Tibial nerve (tissue), 4 donors: ENCODE measurements at places on chromosomes 3 and 15. TPM values are rescaled to one million over a fixed set of nuclear protein-coding genes. Genes with fewer than 3 reads are reported as not detected.

Gene SPRED1
- 35.0 TPM for total RNA-seq

Gene ITGA11
- 7.0 TPM for total RNA-seq

Gene SRGAP3
- 13.6 TPM for total RNA-seq

Gene TRIM59
- total RNA-seq, result 0.42 TPM

Gene DAPK2
- 59.4 TPM for total RNA-seq

Gene IRAK2
- 5.3 TPM for total RNA-seq

Gene GABRB3
- not detected for total RNA-seq

Gene HESX1
- total RNA-seq, result 3.6 TPM

DNA sequence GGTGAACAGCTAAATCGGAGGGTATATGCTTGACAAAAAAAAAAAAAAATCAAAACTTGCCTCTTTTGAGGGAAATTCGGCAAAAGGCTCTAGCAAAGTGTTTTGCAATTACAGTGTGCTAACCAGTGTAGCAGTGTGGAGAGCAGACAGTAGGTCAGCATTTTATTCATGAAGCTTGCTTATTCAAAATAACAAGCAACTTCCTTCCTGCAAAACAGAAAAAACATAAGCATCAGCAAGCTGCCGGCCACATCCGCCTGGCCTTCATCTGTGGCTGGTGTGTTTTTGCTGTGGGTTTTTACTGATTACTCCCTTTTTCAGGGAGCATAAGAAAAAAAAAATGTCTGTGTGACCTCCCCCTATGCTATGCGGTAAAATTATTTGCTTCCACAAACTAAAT, 434.1 kb downstream of the OCA2 start:
- no peak for DNase-seq

DNA sequence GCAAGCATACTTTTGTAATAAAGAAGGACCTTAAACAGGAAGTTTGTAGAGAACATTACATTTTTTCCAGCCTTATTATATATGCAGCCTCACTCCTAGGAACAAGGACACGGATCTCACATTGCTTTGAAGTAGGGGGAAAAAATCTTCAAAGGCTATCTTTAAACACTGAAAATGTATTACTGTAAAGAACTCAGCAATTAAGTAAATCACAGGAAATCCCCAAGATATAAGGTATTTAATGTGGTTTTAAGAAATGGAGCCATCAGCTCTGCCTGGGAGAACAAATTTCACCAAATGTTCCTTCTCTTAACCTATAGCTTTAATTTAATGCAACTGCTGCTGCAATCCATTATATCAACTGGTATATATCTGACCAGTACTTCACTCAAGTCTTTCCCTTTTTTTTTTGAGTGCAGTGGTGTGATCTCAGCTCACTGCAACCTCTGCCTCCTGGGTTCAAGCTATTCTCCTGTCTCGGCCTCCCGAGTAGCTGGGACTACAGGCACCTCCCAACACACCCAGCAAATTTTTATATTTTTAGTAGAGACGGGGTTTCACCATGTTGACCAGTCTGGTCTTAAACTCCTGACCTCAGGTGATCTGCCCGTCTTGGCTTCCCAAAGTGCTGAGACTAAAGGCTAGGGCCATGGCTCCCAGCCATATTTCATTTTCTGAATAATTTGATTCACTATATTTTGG, 2.8 kb downstream of the BTLA start:
- DNase-seq, result no peak

- peak; percentile 24 for DNase-seq
Observed at GRCh38 chr15:77497110-77497737, 76.5 kb downstream of the HMG20A start.

GRCh38 chr15:80503319-80503952, 99.3 kb downstream of the ARNT2 start:
- no peak for DNase-seq

DNA sequence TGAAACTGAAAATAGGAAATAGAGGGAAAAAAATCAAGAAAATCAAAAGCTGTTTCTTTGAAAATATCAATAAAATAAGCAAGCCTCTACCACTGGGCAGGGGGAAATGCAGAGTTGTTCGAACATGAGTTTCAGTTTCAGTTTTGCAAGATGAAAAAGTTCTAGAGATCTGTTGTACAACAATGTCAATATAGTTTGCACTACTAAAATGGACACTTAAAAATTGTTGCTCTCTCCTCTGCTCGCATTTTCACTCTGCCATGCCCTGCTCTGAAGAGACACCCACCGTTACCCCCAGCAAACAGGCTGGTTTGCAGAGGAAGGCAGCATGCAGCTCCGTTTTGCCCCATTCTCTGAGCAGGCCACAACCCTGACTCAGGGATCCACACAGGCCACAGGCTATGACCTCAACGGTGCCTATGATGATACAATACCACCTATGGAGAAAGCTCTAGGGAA, 64.5 kb downstream of the ZNF148 start:
- no peak for DNase-seq

DNA sequence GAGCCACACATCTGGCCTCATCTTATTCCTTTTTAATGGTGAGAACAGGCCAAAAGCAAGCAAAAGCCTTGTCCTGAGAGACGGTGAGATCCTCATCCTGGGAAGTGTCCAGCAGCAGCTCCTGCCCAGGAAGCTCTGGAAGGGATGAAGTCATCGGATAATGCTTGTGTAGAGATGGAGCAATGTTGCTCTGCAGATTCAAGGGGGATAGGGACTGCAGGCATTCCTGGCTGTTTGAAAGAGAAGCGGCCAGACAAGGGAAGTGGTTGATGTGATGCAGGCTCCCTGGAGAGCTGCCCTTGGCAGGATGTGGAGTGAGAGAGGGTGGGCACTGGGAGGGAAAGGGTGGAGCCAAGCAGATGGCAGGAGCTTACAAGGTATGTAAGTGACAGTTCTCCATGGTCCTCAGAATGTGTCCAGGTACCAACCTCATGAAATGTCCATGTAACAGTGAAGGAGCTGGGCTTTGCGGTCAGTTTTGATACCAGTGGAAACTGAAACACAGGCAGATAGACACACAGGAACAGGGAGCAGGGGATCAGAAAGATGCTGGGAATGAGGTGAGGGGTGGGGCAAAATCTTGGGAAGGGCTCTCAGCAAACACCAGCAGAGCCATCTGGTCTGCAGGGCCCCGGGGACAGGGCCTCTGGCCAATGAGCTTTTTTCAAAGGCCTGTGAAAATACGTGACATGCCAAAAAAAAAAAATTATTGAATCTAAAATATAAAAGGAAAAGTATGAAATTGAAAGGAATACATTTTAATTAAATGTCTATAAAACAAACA, 32.2 kb upstream of the LACTB start:
- DNase-seq, result no peak

DNA sequence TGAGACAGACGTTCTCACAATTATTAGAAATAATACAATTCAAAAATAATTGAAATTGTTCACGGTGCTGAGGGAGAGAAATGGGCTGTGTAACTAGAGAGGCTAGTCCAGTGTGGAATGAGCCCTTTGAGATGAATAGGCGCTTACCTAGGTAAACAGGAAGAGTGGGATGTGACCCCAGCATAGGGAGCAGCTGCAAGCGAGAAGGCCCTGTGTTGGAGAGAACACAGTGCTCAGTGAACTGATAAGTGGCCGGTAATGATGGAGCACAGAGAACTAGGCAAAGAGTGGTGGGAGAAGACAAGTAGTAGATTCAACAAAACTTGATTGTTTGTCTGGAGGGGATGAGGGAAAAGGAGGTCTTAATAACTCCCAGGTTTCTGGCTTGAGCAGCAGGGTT, 103.9 kb downstream of the HCN4 start:
- no peak for DNase-seq

DNA sequence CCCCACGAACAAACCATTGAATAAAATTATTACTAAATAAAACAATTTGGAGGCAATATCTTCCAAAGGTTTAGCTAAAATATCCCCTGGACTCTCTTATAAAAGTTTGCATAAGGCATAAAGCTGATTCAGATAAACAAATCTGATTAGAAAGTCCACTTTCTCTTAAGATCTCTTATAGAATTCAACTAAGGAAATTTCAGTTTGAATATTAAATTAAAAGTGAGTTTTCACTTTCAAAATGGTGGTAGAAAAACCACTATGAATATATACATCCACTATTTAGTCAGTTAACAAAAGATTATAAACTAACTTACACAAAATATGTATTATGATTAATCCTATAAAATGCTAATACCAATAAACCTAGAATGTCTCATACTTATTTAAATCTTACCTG, 424.9 kb downstream of the MECOM start:
- no peak for DNase-seq

- DNase-seq, result no peak
Observed at GRCh38 chr15:73941871-73942635, 15.8 kb downstream of the LOXL1 start.

DNA sequence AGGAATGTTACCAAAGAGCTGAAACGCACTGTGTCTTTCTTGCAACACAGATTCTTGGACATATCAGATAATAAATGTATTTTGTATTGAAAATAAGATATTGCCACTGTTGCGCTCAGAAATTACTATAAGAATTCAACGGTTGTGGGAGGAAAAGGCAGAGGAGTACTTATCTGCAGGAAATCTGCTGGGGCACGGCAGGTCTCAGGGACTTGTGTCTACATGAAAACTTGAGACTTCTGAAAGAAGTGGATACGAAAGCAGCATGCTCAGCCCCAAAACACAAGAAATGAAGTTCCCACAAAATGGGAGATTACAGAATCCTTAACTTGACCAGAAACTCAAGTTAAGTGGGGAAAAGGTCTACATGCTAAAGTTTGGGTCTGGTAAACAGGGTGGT, 86.5 kb downstream of the IGSF11 start:
- no peak for DNase-seq

DNA sequence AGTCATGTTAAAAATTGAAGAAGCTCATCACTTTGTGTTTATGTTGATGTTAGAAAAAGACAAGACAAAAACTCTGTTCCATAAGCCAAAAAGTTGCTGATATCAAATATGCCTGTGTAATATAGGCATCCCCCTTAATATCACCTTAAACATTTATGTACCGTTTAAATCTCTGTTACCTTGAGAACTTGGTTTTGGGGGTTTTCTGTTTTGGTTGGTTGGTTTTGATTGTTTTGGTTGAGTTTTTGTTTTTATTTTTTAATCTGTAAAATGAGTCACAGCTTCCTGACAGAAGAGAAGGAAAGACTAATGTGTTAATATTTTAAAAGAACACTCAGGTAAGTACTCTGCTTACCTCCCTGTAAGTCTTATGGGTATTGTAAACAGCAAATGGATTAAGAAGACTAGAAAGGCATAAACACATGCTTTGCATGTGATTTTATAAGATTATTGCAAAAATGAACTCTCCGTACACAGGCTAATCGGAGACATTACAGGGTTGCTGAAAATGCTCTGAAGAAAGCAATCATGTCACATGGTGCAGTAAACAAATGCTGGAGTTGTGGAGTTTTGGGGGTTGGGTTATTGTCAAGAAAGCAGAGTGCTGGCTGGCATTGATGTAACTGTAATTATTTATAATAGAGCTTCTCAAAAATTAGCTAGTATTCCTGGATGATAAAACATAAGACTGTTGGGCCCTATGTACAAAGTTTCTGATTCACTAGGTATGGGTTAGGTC, 69.5 kb upstream of the MBNL1 start:
- no peak for DNase-seq

GRCh38 chr3:39065197-39065596, 13.4 kb downstream of the WDR48 start:
- DNase-seq, result no peak

GRCh38 chr3:149579838-149580542, 77.8 kb downstream of the WWTR1 start:
- DNase-seq, result no peak
